ENCODE measurements at places on chromosomes 4 and X.

- DNase-seq = no peak
Measured at GRCh38 chr4:142077048-142077447, 440.7 kb downstream of the IL15 start.

- no peak for DNase-seq
Measured at GRCh38 chr4:76207549-76207948, 6.1 kb downstream of the SCARB2 start.

- DNase-seq = no peak
Measured at GRCh38 chr4:156971165-156971675, 379 bp downstream of the PDGFC start.

DNA sequence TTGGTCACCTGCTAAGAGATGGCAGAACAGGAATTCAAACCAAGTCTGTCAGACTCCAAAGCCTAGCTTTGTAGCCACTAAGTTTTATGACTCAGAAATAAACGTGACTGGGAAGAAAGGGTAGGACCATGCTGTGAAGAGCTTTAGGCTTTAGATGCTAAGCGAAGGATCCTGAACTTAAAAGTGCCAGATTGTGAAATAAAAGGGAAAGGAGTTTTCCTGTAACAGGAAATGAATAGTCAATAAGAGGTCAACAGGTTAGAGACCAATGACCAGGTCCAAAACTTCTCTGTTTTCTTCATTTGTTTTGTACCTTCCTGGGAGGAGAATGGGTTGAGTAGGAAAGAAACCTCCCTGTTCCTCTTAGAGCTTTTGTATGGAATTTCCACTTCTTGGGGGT is 98.8 kb upstream of the EOLA2 start:
- DNase-seq = no peak

DNA sequence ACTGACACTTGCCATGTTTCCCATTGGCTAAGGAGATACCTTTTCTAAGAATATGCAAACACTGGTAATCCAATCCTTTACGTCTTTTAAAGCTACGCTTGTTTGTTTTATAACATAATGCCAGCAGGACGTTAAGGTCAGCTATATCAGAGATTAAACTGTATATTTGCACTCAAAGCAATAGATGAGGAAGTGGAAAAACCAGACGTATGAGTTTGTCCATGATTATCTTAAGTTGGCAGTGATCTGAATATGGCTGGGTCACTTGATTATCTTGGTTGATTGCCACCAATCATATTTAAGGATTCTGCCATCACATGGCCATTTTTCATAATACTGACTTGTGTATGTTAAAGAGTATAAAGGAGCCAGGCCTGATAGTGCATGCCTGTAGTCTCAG is 19.4 kb downstream of the TMSB4X start:
- DNase-seq = no peak

- DNase-seq = no peak
Measured at GRCh38 chrX:252244-252956, 28.8 kb upstream of the PLCXD1 start.

GRCh38 chr4:10530137-10530786 is 73.0 kb upstream of the ZNF518B start:
- no peak for DNase-seq

- no peak for DNase-seq
Measured at GRCh38 chr4:135824759-135825296, 1623.2 kb upstream of the PABPC4L start.
